ENCODE measurements at places on chromosomes 3 and 15. TPM values are rescaled to one million over a fixed set of nuclear protein-coding genes. Genes with fewer than 3 reads are reported as not detected.

Gene P2RY1
- 2.3 TPM for total RNA-seq

Gene CCR5
- not detected for total RNA-seq

Gene KIF15
- 2.2 TPM for total RNA-seq

Gene SERPINI2
- total RNA-seq = 0.14 TPM

Gene GXYLT2
- total RNA-seq = 4.7 TPM

Gene C3orf22
- 0.15 TPM for total RNA-seq

Gene PRTG
- total RNA-seq = 0.31 TPM

Gene FBXO45
- total RNA-seq = 12.3 TPM

Measured in motor neuron (in vitro differentiated cells).